ENCODE measurements at places on chromosomes 6 and 20. TPM values are rescaled to one million over a fixed set of nuclear protein-coding genes. Genes with fewer than 3 reads are reported as not detected.

GRCh38 chr6:16654701-16655100 is 106.6 kb downstream of the ATXN1 start:
- H3K4me3 ChIP-seq, result no peak overlapping the region
- H3K4me1 ChIP-seq, result peaks cover 3% of the 10 kb centered on the region
- H3K27me3 ChIP-seq, result no peaks in the 10 kb centered on the region
- no peak for DNase-seq
- no peaks in the 10 kb centered on the region for H3K36me3 ChIP-seq

GRCh38 chr20:36826554-36827244 is 49.2 kb upstream of the TLDC2 start:
- no peaks in the 10 kb centered on the region for H3K4me1 ChIP-seq
- H3K27me3 ChIP-seq, result no peaks in the 10 kb centered on the region
- H3K27ac ChIP-seq, result no peak overlapping the region
- no peak for DNase-seq
- no peak overlapping the region for H3K4me3 ChIP-seq

Gene GSTA2
- 383 TPM for polyA plus RNA-seq

- H3K36me3 ChIP-seq, result no peaks in the 10 kb centered on the region
- DNase-seq, result no peak
- H3K27ac ChIP-seq, result no peak overlapping the region
- H3K27me3 ChIP-seq, result no peaks in the 10 kb centered on the region
Measured at GRCh38 chr20:41155261-41155660, 17.9 kb downstream of the PLCG1 start.

DNA sequence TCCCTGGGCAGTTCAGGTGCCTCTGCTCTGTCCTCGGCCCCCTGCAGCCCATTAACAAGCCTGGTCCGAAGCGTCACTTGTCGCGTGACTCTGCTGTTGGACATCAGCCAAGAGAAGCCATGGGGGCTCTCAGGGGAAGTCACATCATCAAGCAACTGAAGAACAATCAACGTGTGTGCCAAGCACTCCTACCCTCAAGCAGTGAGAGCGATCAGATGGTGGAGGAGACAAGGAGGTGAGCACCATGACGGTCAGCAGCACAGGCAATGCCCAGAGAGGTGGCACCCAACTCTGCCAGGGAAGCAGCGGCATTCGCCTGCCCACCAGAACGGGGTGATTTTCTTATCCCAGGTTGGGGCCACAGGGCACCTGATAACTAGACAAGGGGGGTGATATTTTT is 132.7 kb downstream of the AGPAT4 start:
- DNase-seq, result no peak
- H3K4me3 ChIP-seq, result no peak overlapping the region
- H3K27ac ChIP-seq, result no peak overlapping the region
- H3K36me3 ChIP-seq, result no peaks in the 10 kb centered on the region
- H3K4me1 ChIP-seq, result no peaks in the 10 kb centered on the region
- no peaks in the 10 kb centered on the region for H3K27me3 ChIP-seq

Gene MCM8
- 1.5 TPM for polyA plus RNA-seq

GRCh38 chr20:56628015-56628872 is 862 bp upstream of the TFAP2C start:
- DNase-seq, result peak; percentile 35
- peaks cover 96% of the 10 kb centered on the region for H3K27me3 ChIP-seq
- H3K27ac ChIP-seq, result no peak overlapping the region

Data from hepatocyte (in vitro differentiated cells).